Fibroblast of lung (primary cell): ENCODE measurements at places on chromosomes 6 and 20.

GRCh38 chr20:43537921-43538877 lies 20.6 kb upstream of the SGK2 start:
- peak; percentile 42 for DNase-seq

GRCh38 chr6:2531426-2532215 lies 219.1 kb downstream of the MYLK4 start:
- DNase-seq = peak; percentile 95

DNA sequence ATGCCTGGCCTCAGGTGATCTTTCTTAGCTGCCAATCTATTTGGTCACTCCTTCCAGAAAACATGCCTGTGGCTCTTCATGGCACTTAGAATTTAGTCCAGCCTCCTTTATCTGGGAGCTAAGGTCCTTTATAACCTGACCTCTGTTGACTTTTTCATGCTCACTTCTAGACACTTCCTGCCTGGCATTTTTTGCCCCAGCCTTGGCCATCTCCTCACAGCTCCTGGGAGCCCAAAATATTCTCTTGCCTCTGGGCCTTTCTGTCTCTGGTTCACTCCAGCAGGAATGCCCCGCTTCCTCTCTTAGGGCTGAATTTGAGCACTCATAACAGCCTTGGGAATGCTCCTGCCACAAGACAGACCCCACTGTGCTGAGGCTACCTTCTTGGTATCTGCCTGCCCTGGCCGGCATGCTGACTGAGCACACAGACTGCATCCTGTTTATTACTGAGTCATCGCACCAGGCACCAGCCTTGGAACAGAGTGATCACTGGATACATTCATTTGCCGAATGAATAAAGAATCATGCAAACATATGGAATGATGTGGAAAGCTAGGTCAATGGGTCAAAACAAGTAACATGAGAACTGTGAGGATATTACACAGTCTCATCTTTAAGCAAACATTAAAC lies 5.8 kb upstream of the EEF1E1 start:
- DNase-seq = peak; percentile 92

DNA sequence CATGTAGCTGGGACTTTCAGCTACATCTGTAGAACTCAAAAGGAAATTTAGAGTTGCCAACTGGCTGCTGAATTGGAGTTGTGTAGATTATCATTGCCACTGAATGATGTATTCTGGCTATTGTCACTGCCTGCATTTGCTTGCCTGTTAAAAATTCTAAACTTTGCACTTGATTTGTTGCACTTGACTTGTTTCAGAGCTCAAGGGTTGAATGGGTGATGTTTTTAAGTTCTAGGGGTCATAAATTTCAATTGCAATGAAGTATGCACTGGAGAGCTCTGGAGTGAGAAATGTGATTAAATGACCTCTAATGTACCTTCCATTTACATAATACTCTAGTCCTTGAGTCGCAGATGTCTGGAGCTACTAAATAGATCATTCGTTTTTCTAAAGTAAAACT lies 102.4 kb downstream of the TNFRSF21 start:
- DNase-seq = no peak

DNA sequence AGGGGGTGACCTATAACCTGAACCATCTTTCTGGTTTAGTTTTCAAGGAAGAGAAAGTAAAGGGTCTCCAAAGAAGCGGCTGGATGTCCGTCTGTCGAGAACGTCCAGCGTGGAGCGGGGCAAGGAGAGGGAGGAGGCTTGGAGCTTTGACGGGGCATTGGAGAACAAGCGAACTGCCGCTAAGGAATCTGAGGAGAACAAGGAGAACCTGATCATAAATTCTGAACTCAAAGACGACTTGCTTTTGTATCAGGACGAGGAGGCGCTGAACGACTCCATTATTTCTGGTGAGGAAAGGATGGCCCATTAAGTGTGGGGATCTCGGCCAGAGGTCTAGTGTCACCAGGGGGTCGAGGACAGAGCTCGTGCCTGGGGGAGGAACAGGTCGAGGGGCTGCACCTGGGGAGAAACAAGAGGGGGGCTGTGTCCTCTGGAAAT lies 159.2 kb downstream of the SYCP2 start:
- DNase-seq = no peak

GRCh38 chr20:10982692-10983091 lies 308.9 kb upstream of the JAG1 start:
- peak; percentile 94 for DNase-seq

DNA sequence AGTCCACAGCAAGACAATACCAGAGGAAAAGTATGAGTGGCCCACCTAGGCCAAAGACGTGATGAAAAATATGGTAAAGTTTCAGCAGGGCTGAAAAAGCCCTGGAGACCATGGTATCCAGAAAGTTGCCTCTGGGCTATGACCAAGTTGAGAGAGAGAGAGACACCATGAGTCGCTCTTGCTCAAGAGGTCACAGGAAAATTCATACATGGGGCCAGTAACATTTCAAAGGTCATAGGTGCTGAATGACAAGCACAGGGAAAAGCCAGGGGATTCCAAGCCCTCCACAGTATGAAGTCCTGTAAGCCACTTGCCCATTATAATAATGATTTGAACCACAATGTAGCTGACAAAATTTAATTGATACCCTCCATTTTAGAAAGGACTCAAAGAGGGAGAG lies 657.7 kb upstream of the CITED2 start:
- no peak for DNase-seq

DNA sequence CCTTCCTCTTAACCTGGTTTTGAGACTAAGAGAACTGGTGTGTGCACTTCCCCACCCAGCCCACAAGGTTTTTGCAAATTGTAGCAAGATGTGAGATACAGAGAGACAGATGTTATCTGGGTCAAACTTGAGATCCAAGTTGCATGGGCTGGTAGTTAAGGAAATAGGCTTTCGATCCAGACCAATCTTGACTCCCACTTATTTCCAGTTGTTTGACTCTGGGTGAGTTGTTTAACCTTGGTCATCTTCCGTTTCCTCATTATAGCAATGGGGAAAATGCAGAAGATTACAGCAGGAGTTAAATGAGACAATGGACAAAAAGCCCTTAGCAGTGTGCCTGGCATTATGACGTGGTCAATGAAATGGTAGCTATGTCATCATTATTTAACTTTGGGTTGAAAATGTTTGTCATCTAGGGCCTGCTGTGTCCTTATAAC lies 1.7 kb downstream of the SNX21 start:
- no peak for DNase-seq

GRCh38 chr6:3456395-3456897 lies 404 bp downstream of the SLC22A23 start:
- DNase-seq = no peak

- DNase-seq = no peak
Observed at GRCh38 chr6:13873288-13874190, 51.2 kb upstream of the RNF182 start.

- no peak for DNase-seq
Observed at GRCh38 chr6:127998985-127999384, 98.1 kb upstream of the THEMIS start.

DNA sequence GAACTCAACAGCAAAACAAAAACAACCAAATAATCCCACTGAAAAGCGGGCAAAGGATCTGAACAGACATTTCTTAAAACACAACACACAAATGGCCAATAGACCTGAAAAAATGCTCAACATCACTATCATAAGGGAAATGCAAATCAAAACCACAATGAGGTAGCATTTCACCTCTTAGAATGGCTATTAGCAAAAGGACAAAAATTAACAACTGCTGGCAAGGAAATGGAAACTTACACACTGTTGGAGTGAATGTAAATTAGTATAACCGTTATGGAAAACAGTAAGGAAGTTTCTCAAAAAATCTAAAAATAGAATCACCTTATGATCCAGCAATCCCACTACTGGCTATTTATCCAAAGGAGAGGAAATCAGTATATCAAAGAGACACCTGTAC lies 20.9 kb downstream of the FAM8A1 start:
- DNase-seq = peak; percentile 10

DNA sequence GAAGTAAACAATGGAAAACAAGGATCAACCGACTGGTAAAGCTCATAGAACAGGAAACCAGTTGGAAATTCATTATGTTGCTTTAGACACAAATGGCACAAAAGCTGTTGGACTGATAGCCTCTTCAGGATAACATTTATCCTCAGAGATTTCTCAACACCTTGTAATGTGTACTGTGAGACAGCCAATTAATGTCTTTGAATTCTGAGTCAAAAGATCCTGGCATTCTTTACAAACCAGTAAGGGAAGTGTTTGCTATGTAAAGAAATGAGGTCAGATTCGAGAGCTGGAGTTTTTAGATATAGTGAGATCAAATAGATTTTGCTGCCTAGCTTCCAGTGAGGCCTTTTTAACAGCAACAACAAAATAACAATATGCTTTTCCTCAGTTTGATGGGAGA lies 439.2 kb downstream of the C6orf118 start:
- no peak for DNase-seq

DNA sequence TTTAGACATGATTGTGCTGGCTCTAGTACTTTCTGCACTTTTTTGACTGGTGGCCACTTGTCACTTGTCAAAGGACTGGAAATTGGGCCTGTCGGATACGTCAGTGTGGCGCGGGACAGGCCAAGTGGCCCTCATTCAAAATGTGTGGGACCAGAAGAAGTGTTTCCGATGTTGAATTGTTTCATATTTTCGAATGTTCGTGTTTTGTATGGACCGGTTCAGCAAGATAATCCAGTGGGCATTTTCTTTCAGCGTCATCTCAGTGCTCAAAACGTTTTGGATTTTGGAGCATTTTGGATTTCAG lies 3.5 kb downstream of the KIF25 start:
- no peak for DNase-seq

DNA sequence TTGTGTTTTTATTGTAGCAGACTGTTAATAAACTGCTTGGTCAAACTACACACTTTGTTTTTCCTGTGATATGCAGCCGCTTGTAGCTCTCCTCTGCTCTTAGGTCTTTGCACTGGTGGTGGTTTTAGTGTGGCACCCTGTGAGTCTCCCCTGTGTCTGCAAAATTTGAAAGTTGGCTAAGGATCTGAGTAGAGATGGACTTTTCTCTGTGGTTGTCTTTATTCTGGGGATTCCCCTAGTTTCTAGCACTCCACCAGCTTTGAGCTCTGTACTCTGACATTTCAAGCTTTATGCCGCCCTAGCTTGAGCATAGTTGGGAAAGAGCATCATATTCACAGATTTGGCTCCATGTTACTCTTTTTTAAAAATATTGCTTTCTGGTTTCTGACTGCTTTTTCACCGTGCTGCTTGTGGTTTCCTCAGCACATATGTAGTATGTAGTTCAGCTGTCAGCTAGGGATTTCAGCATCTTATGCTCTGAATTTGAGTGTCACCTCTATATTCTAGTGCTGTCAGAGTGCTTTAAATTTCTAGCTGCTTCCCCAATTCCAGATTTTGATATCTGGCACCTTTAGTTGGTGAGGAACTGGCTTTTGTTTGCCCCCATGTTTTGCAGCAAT lies 25.4 kb downstream of the CDYL start:
- DNase-seq = no peak

- DNase-seq = no peak
Observed at GRCh38 chr6:13763740-13764381, 50.5 kb downstream of the MCUR1 start.

GRCh38 chr20:54385746-54386145 lies 89.6 kb upstream of the DOK5 start:
- no peak for DNase-seq
